Pericardium fibroblast (primary cell): ENCODE measurements at places on chromosomes 5 and 9. TPM values are rescaled to one million over a fixed set of nuclear protein-coding genes. Genes with fewer than 3 reads are reported as not detected.

ISL1 gene
- total RNA-seq: not detected in 2 replicates

CA9 gene
- total RNA-seq: 0.77 and 2.9 TPM in 2 replicates

FANCC gene
- 2.0 and 4.7 TPM in 2 replicates for total RNA-seq

EPB41L4A gene
- total RNA-seq: 14.2 TPM in 1 of 2 replicates, not detected in the other

SPATA31A3 gene
- total RNA-seq: not detected in 2 replicates

OR1J2 gene
- total RNA-seq: not detected in 2 replicates

GABRG2 gene
- total RNA-seq: not detected in 2 replicates

SH3PXD2B gene
- 43.5 and 59.2 TPM in 2 replicates for total RNA-seq

FOXI1 gene
- total RNA-seq: not detected in 2 replicates

PCDHGA3 gene
- 1.8 and 4.4 TPM in 2 replicates for total RNA-seq

TPPP gene
- 0.17 and 0.35 TPM in 2 replicates for total RNA-seq

CEL gene
- total RNA-seq: 0.26 and 0.70 TPM in 2 replicates

PCDH1 gene
- 5.6 and 7.5 TPM in 2 replicates for total RNA-seq

CBY3 gene
- not detected in 2 replicates for total RNA-seq

TXNDC8 gene
- not detected in 2 replicates for total RNA-seq

UBE2QL1 gene
- total RNA-seq: under 0.01 TPM in 1 of 2 replicates, not detected in the other

AQP7 gene
- not detected in 2 replicates for total RNA-seq

SAXO1 gene
- total RNA-seq: not detected in 2 replicates

ASS1 gene
- total RNA-seq: 273 and 384 TPM in 2 replicates

CORO2A gene
- 0.09 and 1.6 TPM in 2 replicates for total RNA-seq

MXD3 gene
- 3.4 and 7.7 TPM in 2 replicates for total RNA-seq

MELK gene
- 3.5 and 6.1 TPM in 2 replicates for total RNA-seq

LURAP1L gene
- total RNA-seq: 17.7 and 26.5 TPM in 2 replicates

PCDHB4 gene
- 0.35 and 0.94 TPM in 2 replicates for total RNA-seq

IL33 gene
- 18.6 and 60.4 TPM in 2 replicates for total RNA-seq

FRMPD1 gene
- total RNA-seq: not detected in 2 replicates

CER1 gene
- not detected in 2 replicates for total RNA-seq

FLT4 gene
- total RNA-seq: 0.12 and 1.8 TPM in 2 replicates

CACNA1B gene
- under 0.01 and 0.12 TPM in 2 replicates for total RNA-seq

SLC25A48 gene
- total RNA-seq: not detected in 2 replicates

IFNK gene
- not detected in 2 replicates for total RNA-seq
